ENCODE measurements at places on chromosomes 7 and 10. TPM values are rescaled to one million over a fixed set of nuclear protein-coding genes. Genes with fewer than 3 reads are reported as not detected.

SH3PXD2A gene
- total RNA-seq, result 10.4 TPM

LRIT1 gene
- total RNA-seq, result not detected

NPY gene
- not detected for total RNA-seq

SFRP4 gene
- not detected for total RNA-seq

SCIN gene
- not detected for total RNA-seq

- H3K36me3 ChIP-seq, result peaks cover 33% of the 10 kb centered on the region
- H3K4me3 ChIP-seq, result peak overlapping the region; percentile 90
- peaks cover 38% of the 10 kb centered on the region for H3K4me1 ChIP-seq
- peak; percentile 18 for DNase-seq
- H3K27ac ChIP-seq, result peak overlapping the region; percentile 88
- H3K27me3 ChIP-seq, result peaks cover 16% of the 10 kb centered on the region
Measured at GRCh38 chr10:3067859-3068179, 471 bp downstream of the PFKP start.

DNA sequence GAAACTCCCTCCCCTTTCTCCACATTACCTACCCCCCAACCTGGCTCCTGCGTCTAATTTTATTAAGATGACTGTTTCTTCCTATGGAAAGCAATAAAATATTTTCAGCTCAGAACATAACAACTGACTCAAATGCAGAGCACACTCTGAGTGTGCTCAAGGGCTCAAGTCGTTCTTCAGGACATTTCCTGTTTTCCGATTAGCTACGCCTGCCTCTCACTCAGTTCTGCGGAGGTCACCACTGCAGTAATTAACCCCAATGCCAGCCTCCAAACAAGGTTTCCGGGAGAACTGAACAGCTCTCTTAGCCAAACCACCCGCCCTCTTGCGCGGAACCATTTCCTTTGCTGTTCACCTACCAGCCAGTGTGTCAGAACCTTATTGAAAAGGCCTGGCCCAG is 19.3 kb downstream of the MYOF start:
- H3K4me1 ChIP-seq, result peaks cover 21% of the 10 kb centered on the region
- no peak for DNase-seq
- H3K27me3 ChIP-seq, result no peaks in the 10 kb centered on the region
- no peak overlapping the region for H3K4me3 ChIP-seq
- peak overlapping the region; percentile 67 for H3K27ac ChIP-seq

- H3K36me3 ChIP-seq, result no peaks in the 10 kb centered on the region
- H3K27me3 ChIP-seq, result no peaks in the 10 kb centered on the region
- H3K27ac ChIP-seq, result no peak overlapping the region
- no peaks in the 10 kb centered on the region for H3K4me1 ChIP-seq
- no peak overlapping the region for H3K4me3 ChIP-seq
- DNase-seq, result no peak
Measured at GRCh38 chr7:30994206-30995100, 30.7 kb downstream of the GHRHR start.

GRCh38 chr10:75207857-75208144 is 2.8 kb upstream of the VDAC2 start:
- peaks cover 12% of the 10 kb centered on the region for H3K36me3 ChIP-seq
- no peak overlapping the region for H3K4me3 ChIP-seq
- H3K27me3 ChIP-seq, result no peaks in the 10 kb centered on the region
- H3K27ac ChIP-seq, result peak overlapping the region; percentile 80
- no peak for DNase-seq

GRCh38 chr10:20748551-20748950 is 148.6 kb downstream of the NEBL start:
- no peak overlapping the region for H3K4me3 ChIP-seq
- H3K27ac ChIP-seq, result no peak overlapping the region
- no peaks in the 10 kb centered on the region for H3K4me1 ChIP-seq
- H3K27me3 ChIP-seq, result no peaks in the 10 kb centered on the region
- no peak for DNase-seq

DNA sequence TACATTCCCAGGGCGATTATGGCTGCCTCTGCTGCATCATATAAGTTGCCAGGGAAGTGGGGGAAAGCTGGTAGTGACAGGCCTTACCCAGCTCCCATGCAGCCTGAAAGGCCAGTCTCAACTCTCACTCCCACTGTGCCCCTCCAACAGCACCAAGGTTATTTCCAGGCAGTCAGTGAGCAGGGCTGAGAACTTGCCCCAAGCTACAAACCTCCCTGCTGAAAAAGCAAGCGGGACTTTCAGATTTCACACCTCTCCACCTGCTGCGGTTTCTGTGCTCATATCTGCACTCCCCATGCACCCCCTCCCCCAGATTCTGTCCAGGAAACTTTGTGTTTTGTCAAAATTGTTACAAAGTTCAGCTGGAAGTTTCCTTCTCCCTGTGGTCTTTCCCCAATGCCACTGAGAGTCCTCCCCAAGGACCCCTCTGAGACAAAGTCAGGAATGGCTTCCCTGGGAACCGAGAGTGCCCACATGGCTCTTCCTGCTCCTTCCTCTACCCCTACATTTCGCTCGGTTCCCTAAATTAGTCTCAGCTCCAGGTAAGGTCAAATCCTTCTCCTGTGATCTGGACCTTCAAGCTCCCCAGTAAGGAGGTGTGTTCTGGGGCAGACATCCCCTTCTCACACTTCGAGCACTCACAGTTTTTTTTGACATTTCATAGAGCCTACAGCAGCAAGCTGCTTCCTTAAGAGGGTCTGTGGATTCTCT is 25.3 kb upstream of the WNT2 start:
- H3K27me3 ChIP-seq, result no peaks in the 10 kb centered on the region
- H3K4me3 ChIP-seq, result no peak overlapping the region
- no peak for DNase-seq
- no peak overlapping the region for H3K27ac ChIP-seq
- no peaks in the 10 kb centered on the region for H3K36me3 ChIP-seq
- H3K4me1 ChIP-seq, result no peaks in the 10 kb centered on the region

- no peak for DNase-seq
- peaks cover 3% of the 10 kb centered on the region for H3K27me3 ChIP-seq
Measured at GRCh38 chr7:98685541-98685940, 68.5 kb downstream of the NPTX2 start.

GRCh38 chr10:51188866-51189265 is 114.6 kb downstream of the PRKG1 start:
- DNase-seq, result no peak
- no peaks in the 10 kb centered on the region for H3K27me3 ChIP-seq
- no peaks in the 10 kb centered on the region for H3K4me1 ChIP-seq
- no peaks in the 10 kb centered on the region for H3K36me3 ChIP-seq
- no peak overlapping the region for H3K27ac ChIP-seq

DNA sequence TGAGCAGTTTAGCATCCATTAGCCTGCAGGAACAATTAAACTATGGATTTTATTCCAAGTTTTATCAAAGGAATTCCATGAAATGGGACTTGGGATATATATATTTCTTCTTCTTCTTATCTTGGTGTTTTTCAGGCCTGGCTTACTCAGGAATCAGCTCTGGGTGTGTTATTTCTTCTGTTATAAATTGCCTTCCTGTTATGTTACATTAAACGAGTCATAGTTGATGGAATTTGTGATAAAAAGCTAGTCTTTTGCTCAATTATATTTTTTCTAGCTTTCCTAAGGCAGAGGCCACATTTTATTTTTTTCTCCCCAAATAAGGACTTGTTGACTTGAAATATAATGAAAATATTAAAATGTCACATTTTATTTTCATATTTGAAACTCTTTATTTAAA is 141.3 kb downstream of the EPC1 start:
- peaks cover 2% of the 10 kb centered on the region for H3K27me3 ChIP-seq
- H3K4me3 ChIP-seq, result no peak overlapping the region

- no peaks in the 10 kb centered on the region for H3K4me1 ChIP-seq
- no peak overlapping the region for H3K27ac ChIP-seq
- DNase-seq, result no peak
- no peak overlapping the region for H3K4me3 ChIP-seq
Measured at GRCh38 chr7:86914551-86914950, 144.9 kb downstream of the ELAPOR2 start.

DNA sequence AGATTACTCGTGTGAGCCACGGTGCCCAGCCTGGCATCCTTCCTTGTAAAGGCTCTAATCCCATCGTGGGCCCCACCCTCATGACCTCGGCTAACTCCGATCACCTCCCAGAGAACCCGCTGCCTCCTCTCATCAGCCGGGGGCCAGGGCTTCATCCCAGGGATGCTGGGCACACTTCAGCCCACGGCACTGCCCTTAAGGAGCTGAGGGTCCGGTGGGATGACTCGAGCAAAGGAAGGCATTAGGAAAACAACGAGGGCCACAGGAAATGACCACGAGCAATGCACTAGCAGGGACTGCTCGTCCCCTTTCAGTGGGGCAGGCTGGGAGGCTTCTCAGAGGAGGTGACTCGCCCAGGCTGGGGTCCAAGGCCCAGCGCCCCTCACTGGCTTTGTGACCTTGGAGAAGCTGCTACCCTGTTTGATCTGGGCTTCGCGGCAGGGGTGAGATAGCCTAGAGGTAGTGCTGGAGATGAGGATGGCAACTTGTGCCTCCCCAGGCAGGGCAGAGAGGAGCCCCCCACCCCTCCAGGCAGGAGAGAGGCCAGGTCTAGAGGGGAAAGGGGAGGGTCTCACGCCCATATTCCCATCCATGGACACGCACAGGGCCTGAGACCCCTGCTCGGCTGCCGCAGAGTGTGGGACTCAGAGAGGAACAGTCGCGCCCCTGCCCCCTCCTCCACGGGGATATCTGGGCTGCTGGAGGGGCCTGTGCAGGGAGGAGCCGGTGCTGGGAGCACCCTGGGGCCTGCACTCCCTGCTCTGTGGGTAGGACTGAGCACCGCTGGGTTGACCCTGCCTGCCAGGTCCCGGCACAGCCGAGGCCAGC is 26.8 kb downstream of the ELFN1 start:
- DNase-seq, result no peak
- H3K27ac ChIP-seq, result no peak overlapping the region
- no peaks in the 10 kb centered on the region for H3K27me3 ChIP-seq
- H3K36me3 ChIP-seq, result no peaks in the 10 kb centered on the region
- no peak overlapping the region for H3K4me3 ChIP-seq

DNA sequence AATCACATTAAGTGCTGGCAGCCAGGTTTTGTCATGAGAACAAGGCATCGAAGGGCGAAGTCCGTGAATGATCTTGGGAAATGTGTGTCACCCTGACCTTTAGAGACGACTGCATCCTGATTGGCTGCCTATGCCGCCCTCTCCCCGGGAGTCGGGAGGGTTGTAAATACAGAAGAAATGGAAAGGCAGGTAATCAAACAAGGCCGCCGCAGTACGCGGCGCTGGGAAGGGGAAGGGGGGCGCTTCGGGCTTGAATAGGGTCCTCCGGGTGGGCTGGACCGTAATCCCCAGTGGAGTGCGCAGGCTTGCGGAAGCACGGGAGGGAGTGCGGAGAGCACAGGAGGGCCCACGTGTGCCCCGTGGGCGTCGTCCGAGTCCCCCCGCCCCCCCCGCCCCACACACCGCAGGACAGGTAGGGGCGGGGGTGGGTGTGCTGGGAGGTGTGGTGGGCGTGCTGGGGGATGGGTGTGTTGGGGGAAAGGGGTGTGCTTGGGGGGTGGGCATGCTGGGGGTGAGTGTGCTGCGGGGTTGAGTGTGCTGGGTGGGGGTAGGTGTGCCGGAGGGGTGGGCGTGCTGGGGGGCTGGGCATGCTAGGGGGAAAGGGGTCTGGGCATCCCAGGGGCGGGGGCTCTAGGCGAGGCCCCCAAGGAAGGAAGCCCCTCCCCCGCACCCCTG is 169.4 kb downstream of the ARHGAP12 start:
- peak overlapping the region; percentile 90 for H3K4me3 ChIP-seq
- H3K27ac ChIP-seq, result peak overlapping the region; percentile 99
- H3K27me3 ChIP-seq, result peaks cover 5% of the 10 kb centered on the region
- peak; percentile 21 for DNase-seq
- H3K36me3 ChIP-seq, result no peaks in the 10 kb centered on the region
- H3K4me1 ChIP-seq, result peaks cover 28% of the 10 kb centered on the region

Data from activated T-helper 1 cell treated with anti-CD3 and anti-CD28 coated beads, Interleukin-12 subunit alpha, Interleukin-12 subunit beta, Interleukin-2, Interleukin-4 antibody, amounts not matched to agents 30 ng/mL and 10 ng/mL and 1 ng/mL, durations not matched to agents 14 hours and 24 hours and 36 hours (primary cell).